Panc1 (cell line): ENCODE measurements at places on chromosomes 3 and 15. TPM values are rescaled to one million over a fixed set of nuclear protein-coding genes. Genes with fewer than 3 reads are reported as not detected.

DNA sequence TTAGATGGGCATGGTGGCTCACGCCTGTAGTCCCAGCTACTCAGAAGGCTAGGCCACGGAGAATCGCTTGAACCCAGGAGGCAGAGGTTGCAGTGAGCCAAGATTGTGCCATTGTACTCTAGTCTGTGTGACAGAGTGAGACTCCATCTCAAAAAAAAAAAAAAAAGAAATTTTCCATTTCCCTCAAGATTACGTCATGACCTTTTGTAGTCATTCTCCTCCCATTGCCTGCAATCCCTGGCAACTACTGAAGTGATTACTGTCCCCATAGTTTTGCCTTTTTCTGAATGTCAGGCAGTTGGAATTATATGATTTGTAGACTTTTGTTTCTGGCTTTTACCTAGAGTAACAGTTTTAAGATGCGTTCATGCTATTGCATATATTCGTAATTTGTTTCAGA, 28.0 kb downstream of the WDR76 start:
- no peak for DNase-seq

GRCh38 chr3:33789183-33789954, 9.1 kb upstream of the PDCD6IP start:
- DNase-seq = no peak

GRCh38 chr3:144084929-144085328, 113.3 kb downstream of the DIPK2A start:
- no peak for DNase-seq

DNA sequence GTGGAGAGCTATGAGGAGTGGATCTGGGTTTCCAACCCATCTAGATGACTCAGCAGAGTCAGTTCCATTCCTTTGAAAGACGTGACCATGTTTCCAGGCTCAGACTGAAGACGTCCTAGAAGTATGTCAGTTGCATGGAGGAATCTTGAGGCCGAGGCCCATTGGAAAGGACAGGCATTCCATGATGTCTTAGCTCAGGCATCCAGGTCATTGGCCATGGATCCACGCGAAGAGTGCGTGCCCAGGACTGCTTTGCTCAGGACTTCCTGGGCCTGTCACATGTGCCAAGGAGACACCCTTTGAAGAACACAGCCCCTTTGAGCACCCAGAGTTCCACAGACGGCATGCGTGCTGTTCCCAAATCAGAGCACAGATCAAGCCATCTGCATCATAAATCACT, 92.3 kb upstream of the ADAMTS17 start:
- DNase-seq = no peak

DNA sequence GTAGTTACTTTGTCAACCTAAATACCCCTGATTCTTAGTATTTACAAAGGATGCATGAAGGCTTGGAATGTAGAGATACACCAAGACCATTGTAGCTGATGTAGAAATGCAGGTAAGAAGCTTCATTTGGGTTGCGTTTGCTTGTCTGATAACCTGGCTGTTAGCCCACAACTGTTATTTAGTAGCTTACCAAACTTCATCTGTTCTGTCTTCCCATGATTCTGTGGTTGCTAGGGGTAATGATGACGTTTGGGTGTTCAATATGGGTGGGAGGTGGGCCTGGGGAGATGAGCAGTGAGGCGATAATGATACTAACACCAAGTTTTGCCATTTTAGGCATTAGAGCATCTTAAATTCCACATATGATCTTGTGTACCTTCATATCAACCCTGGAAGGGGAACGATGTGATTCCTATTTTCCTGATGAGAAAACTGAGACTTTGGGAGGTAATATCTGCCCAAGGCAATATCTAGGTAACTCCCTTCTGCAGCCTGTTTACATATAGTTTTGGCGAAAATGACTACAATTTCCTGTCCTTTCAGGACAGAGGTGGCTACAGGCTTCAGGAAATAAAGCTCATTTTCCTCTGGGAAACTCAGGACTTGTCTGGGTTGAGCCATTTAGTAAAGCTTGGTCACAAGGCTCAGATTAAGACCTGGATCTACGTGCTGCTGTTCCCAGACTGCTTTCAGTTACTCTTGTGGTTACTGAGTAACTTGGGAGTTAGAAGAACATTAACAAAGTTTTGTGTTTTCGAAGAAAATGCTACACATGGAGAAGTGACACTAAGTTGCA, 26.8 kb downstream of the FNDC3B start:
- DNase-seq = no peak

The ZIC4 gene
- total RNA-seq = not detected

The ACTRT3 gene
- total RNA-seq = 1.7 TPM

The APBA2 gene
- 0.31 TPM for total RNA-seq

The ABI3BP gene
- 0.21 TPM for total RNA-seq
